ENCODE measurements at places on chromosomes 13 and 19. TPM values are rescaled to one million over a fixed set of nuclear protein-coding genes. Genes with fewer than 3 reads are reported as not detected.
A peak's percentile ranks its signal among the peaks of the same experiment; 100 is the strongest.

- peak; percentile 47 for DNase-seq
Observed at GRCh38 chr19:49210108-49210900, 52.7 kb downstream of the TRPM4 start.

GRCh38 chr19:9658769-9659168 is 16.1 kb downstream of the ZNF562 start:
- no peak for DNase-seq

GRCh38 chr13:48138270-48138669 is 43.4 kb upstream of the MED4 start:
- no peak for DNase-seq

DNA sequence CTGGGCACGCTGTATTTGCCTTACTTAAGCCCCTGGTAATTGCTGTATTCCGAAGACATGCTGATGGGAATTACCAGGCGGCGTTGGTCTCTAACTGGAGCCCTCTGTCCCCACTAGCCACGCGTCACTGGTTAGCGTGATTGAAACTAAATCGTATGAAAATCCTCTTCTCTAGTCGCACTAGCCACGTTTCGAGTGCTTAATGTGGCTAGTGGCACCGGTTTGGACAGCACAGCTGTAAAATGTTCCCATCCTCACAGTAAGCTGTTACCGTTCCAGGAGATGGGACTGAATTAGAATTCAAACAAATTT is 676 bp downstream of the BRCA2 start:
- peak; percentile 76 for DNase-seq

DNA sequence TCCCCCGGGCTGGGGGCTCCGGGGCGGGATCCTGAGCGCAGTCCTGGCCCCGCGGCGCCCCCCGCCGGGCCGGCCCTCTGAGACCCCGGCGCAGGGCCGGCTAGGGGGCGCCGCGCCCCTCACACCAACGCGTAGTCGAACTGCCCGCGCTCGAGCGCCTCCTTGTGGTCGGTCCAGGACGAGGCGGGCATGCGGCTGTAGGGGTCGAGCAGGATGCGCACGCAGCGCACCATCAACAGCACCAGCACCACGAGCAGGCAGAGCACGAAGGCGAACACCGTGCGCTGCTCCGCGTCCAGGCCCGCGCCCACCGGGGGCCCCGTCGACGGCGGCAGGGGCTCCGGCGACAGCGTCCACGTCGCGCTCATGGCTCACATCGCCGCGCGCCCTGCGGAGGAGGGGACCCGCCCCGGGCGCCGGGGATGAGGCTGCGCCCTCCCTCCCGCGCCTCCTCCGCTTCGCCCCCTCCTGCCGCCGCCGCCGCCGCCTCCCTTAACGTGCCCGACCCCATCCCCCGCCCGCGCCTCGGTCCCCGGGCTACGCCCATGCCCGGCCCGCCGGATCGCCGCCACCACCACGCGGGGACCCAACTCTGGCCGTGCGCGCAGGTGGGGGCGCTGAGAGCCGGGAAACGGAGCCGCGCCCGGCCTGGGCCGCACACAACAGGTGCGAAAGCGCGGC is 624 bp downstream of the CTXN1 start:
- DNase-seq, result peak; percentile 70

DNA sequence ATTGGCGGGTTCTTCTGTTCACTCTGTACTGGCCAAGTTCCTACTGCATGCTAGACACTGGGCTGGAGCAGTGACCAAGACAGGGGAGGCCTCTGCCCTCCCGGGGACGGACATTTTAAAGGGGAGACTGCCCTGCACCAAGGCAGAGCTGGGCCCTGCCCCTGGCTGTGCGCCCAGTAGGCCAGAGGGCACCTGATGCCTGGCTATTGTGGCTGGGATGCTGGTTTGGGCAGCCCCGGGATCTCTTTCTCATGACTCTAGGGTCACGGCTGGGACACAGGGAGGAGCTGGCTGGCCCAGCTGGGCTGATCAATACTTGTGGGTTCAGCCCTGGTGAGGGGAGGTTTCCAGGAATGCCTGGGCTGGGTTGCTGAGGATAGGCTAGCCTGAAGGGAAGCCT is 17.7 kb downstream of the LIPE start:
- no peak for DNase-seq

- DNase-seq, result no peak
Observed at GRCh38 chr19:12695997-12696365, 450 bp downstream of the FBXW9 start.

- no peak for DNase-seq
Observed at GRCh38 chr19:10191347-10191746, 3.4 kb downstream of the DNMT1 start.

DNA sequence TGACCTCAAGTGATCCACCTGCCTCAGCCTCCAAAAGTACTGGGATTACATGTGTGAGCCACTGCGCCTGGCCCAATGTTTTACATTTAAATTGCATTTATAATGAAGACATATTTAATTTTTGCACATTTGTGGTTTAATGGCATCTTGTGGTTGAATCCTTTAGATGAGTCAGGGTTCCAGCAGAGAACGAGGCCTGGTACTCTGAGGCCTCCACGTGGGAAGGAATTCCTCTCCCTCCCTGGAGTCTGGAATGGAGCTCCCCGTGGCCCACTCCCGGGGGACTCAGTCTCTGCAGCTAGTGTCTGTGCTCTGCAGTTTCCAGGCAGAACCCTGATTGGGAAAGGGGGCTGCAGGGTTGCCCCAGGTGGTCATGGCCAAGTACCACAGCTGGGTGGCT is 24.2 kb downstream of the ZFR2 start:
- no peak for DNase-seq

- no peak for DNase-seq
Observed at GRCh38 chr19:30036154-30037129, 94.4 kb downstream of the URI1 start.

DNA sequence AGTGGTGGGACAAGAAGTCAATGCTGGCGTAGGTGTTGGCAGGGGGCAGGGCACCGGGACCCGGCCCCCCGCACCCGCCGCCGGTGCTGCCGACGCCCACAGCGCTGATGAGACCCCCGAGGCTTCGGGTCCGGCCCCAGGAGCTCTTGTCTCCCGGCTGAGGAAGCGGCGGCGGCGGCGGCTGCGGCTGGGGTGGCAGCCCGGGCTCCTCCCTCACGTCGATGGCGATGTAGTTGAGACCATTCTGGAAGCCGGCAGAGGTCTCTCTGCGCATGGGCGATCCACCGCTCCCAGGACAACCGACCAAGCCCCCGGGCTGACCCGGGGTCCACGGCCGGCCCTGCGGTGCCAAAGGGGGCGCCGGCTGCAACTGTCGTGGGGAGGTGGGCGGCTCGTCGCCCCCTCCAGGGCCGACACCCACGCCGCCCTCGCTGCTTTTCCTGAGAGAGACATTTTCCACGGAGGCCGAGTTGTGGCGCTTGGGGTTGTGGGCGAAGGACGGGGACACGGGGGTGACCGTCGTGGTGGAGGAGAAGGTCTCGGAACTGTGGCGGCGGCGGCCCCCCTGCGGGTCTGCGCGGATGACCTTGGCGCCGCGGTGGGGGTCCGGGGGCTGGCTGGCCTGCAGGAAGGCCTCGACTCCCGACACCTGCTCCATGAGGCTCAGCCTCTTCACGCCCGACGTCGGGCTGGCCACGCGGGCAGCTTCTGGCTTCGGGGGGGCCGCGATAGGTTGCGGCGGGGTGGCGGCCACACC is 4.1 kb downstream of the IRS2 start:
- no peak for DNase-seq

DNA sequence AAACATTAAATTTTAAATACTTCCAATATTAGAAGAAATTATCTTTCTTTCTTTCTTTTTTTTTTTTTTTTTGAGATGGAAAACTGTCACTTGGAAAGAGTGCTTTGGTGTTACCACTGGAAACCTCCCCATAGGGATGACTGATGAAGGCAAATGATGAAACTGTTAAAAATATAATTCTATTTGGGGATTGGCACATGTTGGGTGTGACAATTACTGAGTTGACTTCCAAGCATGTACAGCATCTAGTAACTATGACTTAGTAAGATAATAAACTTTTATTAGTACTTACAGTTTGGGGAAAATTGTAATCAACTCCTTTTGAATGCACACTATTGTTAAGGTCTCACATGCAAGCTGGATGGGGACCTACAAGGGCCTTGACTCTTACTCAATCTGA is 592.5 kb downstream of the KCTD12 start:
- no peak for DNase-seq

DNA sequence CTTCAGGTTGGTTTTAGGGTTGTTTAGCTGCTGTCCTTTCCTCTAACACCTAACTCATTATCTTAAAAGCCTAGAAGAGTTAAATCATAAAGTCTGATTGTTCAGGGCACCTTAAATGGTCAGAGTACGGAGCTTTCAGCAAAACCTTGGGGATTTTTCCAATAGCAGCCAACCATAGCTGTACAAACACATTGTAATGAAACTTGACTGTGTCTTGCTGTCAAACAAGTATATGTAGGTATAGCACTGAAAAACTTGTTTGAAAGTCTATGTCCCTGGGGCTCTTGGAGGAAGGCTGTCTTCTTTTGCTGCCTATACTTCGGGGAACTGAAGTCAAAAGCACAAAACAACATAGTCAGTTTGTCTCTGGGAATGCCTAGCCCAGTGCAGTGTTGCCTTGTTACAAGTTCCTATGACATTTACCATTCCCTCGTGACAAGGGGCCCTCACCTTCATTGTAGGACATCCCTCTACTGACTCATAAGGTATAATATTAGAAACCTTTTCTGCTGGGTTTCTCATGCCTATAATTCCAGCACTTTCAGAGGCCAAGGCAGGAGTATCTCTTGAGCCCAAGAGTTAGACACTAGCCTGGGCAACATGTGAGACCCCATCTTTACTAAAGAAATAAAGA is 474.5 kb upstream of the NBEA start:
- no peak for DNase-seq

DNA sequence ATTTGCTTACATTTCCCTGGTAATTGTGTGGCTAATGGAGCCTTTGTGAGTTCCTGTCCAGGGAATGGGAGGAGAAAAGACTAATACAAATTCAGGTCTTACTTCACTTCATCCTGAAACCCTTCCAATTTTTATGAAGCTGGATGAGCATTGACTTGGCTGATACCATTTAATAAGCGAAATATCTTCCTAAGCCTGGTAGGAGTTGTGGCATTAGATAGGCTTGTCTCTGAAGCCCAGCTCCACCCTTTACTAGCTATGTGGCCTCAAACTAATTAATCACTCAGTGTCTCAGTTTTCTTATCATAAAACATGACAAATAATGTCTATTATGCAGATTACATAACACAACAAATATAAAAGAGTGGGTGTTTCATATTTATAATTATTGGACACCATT is 106.3 kb downstream of the FGF9 start:
- DNase-seq, result no peak

- DNase-seq, result no peak
Observed at GRCh38 chr13:32080328-32080744, 48.8 kb downstream of the FRY start.

GRCh38 chr13:30415430-30416030 is 6.8 kb upstream of the UBE2L5 start:
- DNase-seq, result no peak

- DNase-seq, result no peak
Observed at GRCh38 chr13:91894316-91894715, 495.9 kb downstream of the GPC5 start.

DNA sequence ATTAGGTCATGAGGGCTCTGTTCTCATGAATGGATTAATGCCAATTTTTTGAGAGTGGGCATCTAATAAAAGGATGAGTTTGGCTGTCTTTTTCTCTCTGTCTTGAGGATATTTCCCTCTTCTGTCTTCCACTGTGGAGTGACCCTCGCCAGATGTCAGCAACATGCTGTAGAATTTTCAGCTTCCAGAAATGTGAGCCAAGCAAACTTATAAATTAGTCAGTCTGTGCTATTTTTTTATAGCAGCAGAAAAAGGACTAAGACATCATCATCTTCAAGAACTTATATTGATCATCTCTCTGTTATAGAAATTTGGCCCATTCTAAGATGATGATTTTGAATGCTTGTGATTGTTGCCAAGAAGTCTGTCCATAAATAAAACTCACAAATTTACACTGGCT is 431.4 kb downstream of the FGF9 start:
- DNase-seq, result no peak

DNA sequence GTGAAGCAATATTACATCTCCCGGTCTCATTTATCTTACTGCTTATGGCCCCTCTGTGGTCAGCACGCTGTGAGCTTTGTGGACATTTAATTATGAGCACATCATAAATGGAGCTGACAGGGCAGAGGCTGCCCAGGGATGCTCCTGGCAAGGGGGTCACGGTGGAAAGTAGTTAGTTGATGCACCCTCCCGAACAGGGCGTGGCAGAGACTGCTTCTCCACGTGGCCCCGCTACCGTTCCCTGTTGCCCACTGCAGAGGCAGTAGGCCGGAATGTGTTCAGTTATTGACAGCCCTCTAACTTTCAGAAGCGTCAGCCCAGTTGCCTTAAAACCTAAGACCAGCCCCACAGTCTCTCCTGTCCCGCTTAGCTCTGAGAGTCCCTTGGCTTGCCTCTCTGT is 180.3 kb upstream of the ZNF507 start:
- DNase-seq, result no peak

- no peak for DNase-seq
Observed at GRCh38 chr13:64371045-64371444, 2859.1 kb downstream of the PCDH9 start.

ZNF221 gene
- polyA plus RNA-seq, result 5.0 TPM

ZNF540 gene
- polyA plus RNA-seq, result 5.1 TPM

HPN gene
- polyA plus RNA-seq, result 83.3 TPM

TUBA3C gene
- not detected for polyA plus RNA-seq

ENOX1 gene
- polyA plus RNA-seq, result 11.1 TPM

SERPINE3 gene
- 0.31 TPM for polyA plus RNA-seq

SMAD9 gene
- 29.3 TPM for polyA plus RNA-seq
